Fibroblast of skin of scalp (primary cell): ENCODE measurements at places on chromosomes 3 and 15.
A peak's percentile ranks its signal among the peaks of the same experiment; 100 is the strongest.

DNA sequence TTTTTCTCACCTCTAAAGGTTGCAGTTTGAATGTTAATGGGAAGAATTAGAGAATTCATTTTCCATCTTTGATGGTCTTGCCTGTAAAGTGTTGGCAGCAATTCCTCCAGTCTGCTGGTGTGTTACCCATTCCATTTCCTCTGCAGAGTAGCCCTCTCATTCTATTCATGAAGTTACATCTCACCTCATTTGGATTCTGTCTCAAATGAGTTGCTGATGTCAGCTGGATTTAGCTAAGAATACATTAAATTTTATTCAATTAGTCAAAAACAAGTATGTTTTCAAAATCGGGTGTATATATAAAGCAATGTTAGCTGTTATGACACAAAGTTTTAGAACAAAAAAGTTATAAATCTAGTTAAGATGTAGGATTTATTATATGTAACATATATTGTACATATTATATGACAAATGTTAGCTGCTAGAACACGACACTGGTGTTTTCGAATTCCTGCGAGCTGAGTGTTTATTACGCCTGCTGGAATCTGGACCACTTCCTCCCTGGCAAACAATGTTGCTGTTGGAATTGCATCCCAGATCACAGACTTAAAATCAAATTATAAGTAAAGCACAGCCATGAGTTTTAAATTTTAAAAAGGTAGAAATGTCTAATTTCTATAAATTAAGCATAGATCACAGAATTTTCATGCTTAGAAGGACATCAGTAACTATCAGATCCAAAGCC lies 516.2 kb downstream of the OCA2 start:
- peak; percentile 72 for DNase-seq

- no peak for DNase-seq
Observed at GRCh38 chr3:127535901-127536829, 54.4 kb downstream of the TPRA1 start.

DNA sequence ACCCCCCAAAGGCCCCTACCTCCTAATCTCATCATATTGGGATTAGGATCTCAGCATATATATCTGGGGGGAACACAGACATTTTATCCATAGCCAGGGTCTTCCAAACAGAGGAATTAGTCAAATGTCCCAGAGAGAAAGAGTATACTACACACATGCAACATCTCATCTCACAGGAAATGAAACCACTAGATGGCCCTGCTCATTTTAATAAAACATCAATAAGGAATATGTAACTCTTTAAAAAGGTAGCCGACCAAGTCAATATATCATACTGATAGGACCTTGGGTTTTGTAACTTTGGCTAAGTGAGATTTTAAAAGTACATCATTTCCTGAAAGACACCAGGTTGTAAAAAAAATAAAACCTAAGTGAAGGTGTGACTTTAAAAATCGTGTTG lies 45.6 kb upstream of the THSD4 start:
- no peak for DNase-seq

- no peak for DNase-seq
Observed at GRCh38 chr3:184602372-184603150, 41.0 kb downstream of the EPHB3 start.

GRCh38 chr3:88930611-88931010 lies 176.8 kb upstream of the EPHA3 start:
- no peak for DNase-seq

DNA sequence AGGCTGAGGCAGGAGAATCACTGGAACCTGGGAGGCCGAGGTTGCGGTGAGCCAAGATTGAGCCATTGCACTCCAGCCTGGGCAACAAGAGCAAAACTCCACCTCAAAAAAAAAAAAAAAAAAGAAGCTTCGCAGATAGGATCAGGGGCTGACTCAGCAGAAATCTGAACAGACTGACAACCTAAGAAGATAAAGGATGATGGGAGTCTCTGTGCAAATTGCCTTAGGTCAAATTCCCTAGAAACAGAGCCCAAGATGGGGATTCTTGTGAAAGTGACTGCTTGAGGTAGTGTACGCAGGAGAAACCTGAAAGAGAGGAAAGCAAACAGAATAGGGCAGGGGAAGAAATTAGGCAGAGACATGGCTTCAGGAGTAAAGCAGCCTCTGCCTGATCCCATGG lies 160.8 kb upstream of the LRIG1 start:
- DNase-seq: no peak

GRCh38 chr3:120683213-120683612 lies 1.2 kb upstream of the HGD start:
- DNase-seq: no peak

GRCh38 chr15:40873694-40874561 lies at the start of gene RHOV:
Gene RHOV, minus strand, starts transcription at chr15:40874234. Its CDS starts 95 bp downstream, at chr15:40874139.
- DNase-seq: peak; percentile 37

DNA sequence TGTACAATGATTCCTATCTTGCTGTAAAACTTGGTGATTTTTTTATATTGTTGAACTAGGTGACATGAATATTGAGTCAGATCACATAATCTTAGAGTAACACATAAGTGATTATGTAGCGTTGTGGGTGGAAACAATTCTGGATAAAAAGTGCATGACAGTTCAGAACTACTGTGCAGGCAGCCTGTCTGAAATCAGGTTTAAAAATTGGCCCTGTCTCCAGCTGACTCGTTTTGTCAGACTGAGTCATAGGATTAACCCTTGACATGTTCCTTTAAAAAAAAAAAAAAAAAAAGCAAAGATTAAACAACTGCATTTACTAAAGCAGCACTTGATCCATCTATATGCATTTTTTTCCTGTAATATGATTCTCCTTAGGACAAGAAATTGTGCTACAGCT lies 160.0 kb upstream of the CGNL1 start:
- peak; percentile 73 for DNase-seq

- no peak for DNase-seq
Observed at GRCh38 chr3:171592786-171593185, 132.6 kb upstream of the TNIK start.

- DNase-seq: no peak
Observed at GRCh38 chr15:62676891-62677290, 365.7 kb upstream of the TPM1 start.

GRCh38 chr15:83106994-83107840 lies at the start of gene TM6SF1:
Gene TM6SF1, plus strand, starts transcription at chr15:83107645. Its CDS starts 36 bp downstream, at chr15:83107681.
- no peak for DNase-seq

GRCh38 chr3:187291512-187292132 lies at the start of gene MASP1:
Gene MASP1, minus strand, starts transcription at chr3:187291737. Its CDS starts 105 bp downstream, at chr3:187291632.
- no peak for DNase-seq

DNA sequence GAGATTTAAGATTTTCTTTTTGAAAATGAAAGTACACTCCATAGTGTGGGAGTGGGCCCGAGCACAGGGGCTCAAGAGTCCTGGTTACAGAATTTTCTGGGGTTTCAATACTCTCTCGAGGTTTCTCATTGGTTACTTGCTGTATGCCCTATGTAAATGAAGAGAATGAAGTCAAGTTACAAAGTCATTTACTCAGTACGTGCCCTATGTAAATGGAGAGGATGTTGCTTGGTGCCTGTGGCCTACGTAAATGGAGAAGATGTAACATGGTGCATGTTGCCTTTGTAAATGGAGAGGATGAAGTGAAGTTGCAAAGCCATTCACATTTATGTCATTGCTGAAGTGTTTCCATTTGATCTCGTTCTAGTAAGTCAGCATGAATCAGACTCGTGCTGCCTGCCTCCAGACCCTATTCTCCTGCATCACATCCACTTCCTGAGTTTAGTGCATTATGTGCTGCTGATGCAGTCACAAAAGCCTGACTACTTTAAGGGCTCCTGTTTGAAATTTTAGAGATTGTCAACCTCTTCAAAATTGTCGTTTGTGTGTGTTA lies 302.0 kb downstream of the ZBBX start:
- peak; percentile 1 for DNase-seq

DNA sequence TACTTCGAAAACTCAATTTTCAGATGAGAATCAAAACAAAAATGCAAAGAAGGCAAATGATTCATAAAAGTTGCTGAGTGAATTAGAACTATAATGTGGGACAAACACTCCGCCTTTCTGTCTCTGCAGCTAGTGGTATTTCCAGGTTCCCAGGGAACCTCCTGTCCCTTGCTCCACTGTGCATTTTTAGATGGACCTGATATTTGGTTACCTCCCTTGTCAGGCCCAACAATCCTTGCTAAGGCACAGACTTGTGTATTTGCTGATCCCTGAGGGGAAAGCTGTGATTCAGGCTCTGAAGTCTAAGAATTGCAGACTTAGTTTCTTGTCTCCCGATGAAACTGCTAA lies 162.7 kb downstream of the LPP start:
- no peak for DNase-seq

- no peak for DNase-seq
Observed at GRCh38 chr15:86522721-86523120, 443.1 kb downstream of the AGBL1 start.

DNA sequence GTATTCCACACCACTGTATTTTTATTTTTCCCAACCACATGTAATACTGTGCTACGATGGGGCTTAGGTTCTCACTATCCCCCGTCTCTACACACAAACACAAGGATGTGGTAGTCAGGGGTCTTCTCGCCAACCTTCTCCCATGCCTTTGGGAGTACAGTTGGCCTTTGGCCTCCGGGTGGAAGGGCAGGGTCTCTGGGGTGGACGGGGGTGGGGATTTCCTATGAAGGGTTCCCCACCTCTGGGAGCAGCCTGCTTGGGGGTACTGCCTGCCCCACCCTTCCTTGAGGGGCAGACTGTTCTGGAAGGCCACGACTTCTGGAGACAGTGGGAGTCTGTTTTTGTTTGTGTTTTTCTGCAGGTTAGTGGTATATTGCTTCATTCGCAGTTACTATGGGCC lies 21.3 kb upstream of the RAD18 start:
- DNase-seq: no peak

DNA sequence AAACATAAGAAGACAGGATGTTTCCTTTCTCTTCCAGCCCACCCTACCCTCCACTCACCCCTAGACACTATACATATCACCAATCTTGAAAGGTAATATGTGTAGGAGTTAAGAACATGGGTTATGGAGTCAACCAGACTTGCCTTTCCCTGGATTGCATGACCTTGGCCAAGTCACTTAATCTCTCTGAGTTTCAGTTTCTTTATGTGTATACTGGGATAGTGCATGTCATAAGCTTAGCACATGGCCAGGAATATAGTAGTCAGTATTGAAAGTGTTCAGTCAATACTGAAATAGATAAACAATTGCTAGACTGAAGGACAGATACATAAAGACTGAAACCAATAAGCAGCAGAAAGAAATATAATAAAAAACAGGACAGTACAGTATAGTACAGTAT lies 283.2 kb upstream of the STT3B start:
- no peak for DNase-seq

DNA sequence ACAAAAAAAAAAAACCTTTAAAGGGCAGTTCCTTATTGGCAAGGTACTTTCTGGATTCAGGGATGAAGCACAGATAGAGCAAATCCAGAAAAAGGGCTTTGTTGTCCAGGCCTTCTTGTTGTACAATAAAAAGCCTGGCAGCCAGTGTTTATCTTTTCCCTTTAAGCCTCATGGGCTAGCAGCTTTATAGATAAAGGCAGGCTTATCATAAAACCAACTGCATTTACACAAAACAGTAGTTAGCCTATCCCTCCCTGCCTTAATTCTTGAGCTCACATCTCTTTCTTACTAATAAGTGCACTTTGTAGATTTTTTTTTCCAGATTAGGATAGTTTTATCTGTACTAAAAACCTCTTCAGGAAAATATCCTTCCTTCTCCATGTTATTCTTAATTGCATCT lies 662.8 kb upstream of the CCDC54 start:
- no peak for DNase-seq

GRCh38 chr3:94225148-94225865 lies 162.4 kb downstream of the NSUN3 start:
- DNase-seq: peak; percentile 5

DNA sequence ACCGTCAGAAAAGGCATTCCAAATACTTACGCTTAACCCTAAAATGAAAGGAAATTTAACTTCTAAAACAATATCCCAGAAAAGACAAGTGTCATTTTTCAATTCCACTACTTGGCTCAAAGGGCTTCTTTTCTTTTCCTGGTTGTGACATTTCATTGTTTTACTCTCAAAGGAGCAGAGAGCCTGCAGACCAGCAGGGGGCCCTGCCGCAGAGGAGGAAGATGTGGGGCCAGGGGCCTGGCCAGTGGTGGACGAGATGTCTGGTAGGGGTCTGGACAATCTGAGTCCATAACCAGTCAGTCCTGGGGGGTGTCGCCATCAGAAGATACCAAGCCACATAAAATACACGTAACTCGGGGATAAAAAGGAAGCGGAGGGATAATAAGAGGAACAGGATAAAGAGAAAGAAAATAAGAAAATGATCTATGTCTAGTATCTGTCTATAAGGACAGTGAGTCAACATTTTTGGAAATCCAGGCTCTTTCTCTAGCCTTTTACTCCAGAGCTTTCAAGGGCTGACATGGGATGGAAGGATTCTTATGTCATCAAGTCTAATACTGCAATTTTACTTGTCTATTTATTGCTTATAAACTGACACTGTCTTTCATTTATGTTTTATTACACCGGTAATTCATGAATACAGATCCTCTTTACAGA lies 54.2 kb upstream of the ARHGEF3 start:
- no peak for DNase-seq

DNA sequence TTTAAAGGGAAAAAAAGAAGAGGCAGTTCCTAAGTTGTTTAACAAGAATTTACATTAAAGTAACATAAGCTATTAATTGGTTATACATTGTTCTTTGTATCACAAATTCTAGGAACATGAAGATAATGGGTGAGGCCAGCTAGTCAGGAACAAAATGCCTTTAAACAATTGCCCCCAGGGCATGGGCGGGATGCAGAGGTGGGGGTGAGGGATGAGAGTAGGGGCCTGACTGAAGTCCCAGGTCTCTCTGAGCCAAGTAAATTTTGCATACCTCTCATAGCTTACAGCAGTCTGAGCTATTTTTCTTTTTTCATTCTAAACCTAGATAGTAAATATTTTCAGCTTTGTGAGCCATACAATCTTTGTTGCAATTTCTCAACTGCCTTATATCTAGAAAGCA lies 77.8 kb upstream of the RNU6-1 start:
- DNase-seq: no peak

- DNase-seq: no peak
Observed at GRCh38 chr15:86568378-86568777, 488.7 kb downstream of the AGBL1 start.

DNA sequence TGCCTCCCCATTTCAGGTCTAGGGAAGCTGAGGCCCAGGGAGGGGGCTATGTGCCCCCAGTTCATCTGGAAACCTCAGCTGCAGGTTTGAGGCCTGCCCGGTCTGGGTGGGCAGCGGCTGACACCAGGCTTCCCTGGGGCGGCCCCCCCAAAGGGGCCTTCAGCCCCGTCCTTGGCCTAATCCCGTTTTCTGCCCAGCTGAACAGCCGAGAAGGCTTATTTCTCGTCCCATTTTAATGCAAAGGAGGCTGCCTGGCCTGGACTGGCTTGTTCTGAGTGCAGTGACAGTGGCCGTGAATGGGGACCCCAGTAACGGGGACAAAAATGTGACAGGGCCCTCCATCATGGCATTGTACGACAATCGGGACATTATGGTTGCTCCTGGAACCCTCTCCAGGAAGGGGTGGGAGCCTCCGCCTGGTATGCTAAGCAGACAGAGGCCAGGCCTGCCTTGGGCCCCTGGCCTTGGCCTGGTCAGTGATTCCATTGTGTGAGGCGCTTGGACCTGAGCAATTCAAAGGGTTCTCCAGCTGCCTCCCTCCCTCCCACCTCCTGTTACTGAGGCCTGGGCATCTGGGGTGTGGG lies 93.9 kb downstream of the WNT7A start:
- DNase-seq: no peak

- peak; percentile 58 for DNase-seq
Observed at GRCh38 chr3:89560568-89560967, 453.1 kb downstream of the EPHA3 start.

GRCh38 chr3:124213641-124214040 lies 221.7 kb upstream of the ROPN1 start:
- no peak for DNase-seq

- DNase-seq: no peak
Observed at GRCh38 chr3:195853996-195854395, 42.3 kb upstream of the MUC4 start.
